GM10248 (cell line): ENCODE measurements at places on chromosomes 11 and 22.

DNA sequence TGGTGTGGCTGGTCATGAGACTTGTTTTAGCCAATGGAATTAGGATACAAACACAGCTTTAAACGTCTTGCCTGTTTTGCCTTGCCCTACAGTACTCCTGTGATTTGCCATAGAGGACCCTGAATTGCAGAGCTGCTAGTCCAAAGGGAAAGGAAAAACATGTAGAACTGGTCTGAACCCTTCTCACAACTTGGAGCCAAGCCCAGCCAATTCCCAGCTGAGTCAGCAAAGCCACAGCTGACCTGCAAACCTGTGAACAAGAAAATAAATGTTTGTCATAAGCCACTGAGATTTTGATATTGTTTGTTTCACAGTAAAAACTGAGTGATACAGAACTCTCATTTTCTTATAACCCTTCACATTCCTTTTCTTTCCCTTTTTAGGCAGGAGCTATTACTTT lies 360.5 kb upstream of the API5 start:
- no peak for DNase-seq

DNA sequence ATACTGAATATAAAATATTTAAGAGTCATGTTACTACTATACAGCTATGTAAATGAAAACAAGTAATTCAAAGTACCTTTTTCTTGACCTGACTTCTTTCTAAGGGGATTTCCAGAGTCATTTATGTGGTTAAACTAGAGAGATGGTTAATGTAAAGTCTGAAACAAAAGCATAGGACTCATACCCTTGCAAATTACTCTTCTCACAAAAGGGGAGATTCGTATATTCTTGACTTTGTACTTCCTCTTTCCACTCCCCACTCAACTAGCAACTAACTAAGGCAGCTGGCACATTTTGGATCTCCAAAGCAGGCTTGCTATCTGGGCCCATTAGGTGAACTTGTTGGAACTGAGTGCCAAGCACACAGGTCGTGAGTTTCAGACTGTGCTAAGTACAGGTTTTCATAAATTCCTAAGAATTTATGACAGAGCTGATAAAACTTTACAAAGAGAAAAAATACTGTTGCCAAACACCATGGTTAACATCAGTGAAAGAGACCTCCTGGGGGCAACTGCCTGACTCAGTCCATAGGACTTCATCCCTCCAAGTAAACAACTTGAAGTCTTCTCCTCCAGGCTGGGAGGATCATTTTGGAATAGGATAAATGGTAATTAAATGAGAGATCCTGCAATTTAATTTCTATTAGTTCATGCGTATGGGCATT lies 77.0 kb upstream of the DDI1 start:
- peak; percentile 49 for DNase-seq

DNA sequence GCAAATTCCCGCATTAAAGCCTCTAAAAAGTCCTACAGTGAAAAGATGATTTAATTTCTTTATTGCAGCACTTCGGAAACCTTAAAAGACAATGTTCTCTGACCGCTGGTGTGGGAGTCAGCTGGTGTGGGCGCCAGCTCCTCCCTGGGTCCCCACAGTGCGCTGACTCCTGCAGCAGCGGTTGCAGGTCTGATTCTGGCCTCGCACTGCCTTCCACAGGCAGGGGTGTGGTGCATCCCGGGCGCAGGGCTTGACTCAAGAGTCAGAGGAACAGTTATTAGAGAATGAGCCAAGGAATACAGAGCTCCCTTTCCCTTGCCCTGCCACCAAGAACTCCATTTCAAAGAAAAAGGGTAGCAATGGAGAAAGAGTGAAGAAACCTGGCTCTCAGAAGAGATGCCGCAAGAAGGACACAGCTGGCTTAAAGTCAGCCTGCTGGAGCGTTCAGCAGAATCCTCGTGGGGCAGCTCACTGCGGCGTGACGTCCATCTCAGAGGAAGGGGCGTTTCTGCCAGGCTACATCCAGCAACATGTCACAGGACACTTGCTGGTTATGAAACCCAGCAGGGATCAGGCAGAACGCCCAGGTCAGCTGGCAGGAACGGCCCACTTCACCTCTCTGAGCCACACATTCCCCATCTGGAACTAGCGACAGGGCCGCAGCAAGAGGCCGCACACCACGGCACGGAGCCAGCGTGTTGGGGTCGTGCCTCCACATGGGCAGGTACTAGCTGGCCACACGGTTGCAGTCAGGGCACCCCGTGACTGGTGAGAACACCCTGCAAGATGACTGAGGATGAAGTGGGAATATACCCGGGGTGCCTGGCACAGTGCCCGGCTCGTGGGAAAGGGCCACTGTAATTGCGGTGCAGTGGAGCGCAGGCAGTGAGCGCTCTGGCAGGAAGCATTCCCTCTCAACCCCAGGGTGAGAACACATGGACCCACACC lies 18.1 kb upstream of the EFCAB6 start:
- no peak for DNase-seq

DNA sequence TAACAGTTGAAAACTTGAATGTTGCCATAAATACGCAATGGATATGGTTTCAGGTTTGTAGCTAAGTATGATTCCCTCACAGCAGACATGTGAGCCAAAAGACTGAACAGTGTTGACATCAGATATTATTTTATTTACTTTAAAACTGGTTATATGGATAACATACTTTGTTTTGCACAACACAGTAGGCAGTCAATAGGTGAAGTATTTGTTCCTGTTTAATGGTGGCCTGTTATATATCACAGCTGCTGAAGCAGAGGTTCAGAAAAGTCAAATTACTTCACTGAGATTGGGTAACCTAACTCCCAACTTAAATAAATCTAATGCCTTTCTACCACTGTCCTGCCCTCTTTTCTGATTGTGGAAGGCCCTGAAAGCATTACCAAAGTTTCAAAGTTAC lies 44.6 kb downstream of the YAP1 start:
- no peak for DNase-seq

GRCh38 chr11:16178273-16178672 lies 178.1 kb downstream of the SOX6 start:
- DNase-seq, result no peak

DNA sequence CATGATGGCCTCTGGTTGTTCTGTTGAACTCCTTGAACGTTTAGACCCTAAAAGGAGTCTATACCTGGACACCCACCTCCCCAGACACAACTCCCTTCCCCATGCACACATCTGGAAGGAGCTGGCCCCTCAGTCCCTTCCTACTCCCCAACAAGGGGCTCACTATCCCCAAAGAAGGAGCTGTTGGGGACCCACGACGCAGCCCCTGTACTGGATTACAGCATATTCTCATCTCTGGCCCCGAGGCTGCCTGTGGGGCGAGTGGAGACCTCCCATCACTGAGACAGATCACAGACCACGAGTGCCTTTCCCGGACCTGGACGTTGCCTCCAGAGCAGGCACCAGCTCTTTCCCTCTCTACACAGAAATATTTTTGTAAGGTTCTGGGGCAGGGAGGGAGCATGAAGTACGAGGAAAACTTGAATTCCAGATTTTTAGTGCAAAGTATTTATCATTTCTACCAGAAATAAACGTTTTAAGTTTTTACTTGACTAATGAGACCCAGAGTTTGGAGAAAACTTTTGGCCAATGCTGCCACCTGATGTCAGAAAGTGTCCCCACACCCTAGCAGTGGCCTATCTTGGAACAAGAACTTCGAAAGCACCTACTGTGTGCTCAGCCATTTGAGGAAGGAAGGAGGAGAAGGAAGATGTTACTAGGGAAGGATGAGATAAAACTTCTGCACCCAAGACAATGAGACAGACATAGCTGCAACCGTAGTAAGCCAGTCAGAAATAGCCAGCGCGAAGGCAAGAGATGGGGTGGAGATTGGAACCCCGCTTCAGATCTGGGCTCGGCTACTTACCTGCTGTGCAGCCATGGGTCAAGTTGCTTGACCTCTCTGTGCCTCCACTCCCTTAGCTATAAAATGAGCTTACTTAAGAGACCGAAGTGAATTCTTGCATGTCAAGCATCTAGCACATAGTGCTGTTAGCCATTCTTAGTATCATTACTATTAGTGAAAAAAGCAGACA lies 10.2 kb upstream of the POU2F3 start:
- peak; percentile 52 for DNase-seq

DNA sequence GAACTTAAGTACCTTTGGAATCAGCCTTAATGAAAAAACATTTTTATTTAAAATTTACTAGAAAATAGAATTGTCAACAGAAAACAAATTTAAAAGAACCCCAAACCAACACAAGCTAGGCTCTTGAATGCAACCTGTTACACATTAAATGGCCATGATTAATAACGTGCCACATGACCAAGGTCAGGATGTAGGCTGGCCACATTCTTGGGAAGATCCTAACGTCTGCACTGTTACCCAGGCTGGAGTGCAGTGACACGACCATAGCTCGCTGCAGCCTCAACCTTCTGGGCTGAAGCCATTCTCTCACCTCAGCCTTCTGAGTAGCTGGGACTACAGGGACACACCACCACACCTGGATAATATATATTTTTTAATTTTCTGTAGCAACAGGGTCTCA lies 126.4 kb upstream of the APOA1 start:
- no peak for DNase-seq

GRCh38 chr11:75497788-75498409 lies 27.8 kb downstream of the GDPD5 start:
- no peak for DNase-seq

DNA sequence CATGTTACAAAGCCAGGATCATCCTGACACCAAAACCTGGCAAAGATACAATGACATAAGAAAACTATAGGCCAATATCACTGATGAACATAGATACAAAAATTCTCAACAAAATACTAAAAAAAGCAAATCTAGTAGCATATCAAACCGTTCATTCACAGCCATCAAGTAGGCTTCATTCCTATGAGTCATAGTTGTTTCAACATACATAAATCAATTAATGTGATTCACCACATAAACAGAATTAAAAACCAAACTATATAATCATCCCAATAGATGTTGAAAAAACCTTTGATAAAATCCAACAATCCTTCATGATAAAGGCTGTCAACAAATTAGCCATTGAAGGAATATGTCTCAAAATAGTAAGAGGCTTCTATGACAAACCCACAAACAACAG lies 1007.2 kb upstream of the RAG2 start:
- DNase-seq, result no peak

- no peak for DNase-seq
These were observed 192.4 kb upstream of the API5 start for GRCh38 chr11:43119275-43119970.

DNA sequence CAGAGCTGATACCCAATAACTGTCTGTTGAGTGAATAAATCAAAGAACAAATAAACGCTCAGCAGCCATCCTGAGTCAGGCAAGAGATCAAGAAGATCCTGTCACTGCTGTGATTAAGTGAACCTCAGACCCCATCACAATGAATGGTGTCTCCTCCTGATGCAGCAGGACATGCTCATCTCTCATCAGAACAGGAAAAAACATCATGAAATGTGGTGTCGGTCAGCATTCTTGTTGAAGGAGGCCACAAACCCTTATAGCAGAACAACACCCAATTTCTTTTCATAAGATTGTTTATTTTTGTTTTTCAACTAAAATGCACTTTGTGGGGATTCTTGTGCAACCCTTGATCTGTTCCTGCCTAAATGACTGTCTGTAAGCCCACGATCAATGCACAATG lies 60.3 kb downstream of the SYTL2 start:
- DNase-seq, result no peak

DNA sequence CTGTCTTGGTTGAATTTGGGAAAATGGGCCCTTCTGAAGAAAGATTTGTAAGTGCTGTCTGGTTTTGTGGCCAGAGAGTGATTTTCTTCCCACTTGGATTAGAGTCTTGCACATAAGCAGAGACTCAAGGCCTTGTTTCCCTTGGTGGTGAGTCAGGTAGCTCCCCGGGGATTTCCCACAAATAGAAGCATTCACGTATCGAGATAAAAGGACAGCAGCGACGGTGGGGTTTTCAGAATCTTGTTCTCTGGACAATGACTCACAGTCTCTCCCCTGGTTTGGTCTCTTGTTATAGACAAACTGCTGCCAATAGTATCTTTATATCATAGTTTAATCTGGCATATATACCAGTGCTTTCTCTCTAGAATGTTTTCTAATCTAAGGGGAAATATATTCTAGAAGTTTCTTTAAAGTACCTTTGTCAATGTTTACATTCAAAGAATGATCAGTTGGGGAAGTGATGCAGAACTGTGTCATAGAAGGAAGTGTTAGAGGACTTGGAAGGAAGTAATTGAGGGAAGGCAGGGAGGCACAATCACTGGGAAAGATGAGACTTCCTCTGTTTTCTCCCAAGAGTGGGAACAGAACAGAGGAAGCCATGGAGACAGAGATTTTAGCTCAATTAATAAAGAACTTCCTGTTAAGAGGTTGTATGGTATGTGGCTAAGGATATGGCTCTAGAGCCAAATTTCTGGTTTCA lies 18.1 kb downstream of the POLA2 start:
- DNase-seq, result peak; percentile 55

GRCh38 chr11:100817620-100818019 lies 130.5 kb downstream of the ARHGAP42 start:
- DNase-seq, result no peak

DNA sequence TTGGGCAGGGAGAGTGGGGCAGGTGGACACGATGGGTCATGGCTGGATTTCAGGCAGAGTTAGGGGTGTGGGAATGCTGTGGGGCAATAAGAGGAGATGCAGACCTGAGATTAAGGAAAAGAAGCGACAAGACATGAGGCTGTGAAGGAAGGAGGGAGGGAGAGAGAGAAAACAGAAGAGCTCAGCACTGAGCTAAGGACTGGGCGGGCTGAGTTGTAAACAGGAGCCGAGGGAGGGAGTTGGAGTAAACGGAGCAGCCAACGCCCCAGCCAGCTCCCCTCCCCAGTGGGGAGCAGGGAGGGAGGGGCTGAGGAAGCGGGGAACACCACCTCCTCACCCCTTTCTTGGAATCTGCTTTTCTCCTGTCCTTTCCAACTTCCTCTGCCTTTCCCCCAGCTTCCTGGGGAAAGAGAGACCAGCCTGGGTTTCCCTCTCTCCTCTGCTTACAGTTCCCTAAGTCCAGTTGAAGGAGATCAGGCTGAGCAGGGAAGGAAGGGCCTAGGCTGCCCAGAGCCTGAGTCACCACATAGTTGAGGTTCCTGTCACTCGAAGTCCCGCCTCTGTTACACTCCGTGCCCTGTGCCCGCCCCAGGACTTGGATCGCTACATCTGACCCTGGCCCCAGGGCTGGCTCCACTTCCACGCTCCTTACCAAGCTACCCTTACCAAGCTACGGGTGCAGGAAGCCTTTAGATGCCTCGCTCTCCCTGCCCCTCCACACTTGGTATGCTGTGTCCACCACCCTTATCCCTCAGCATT lies 6.7 kb upstream of the AHNAK start:
- DNase-seq, result no peak

DNA sequence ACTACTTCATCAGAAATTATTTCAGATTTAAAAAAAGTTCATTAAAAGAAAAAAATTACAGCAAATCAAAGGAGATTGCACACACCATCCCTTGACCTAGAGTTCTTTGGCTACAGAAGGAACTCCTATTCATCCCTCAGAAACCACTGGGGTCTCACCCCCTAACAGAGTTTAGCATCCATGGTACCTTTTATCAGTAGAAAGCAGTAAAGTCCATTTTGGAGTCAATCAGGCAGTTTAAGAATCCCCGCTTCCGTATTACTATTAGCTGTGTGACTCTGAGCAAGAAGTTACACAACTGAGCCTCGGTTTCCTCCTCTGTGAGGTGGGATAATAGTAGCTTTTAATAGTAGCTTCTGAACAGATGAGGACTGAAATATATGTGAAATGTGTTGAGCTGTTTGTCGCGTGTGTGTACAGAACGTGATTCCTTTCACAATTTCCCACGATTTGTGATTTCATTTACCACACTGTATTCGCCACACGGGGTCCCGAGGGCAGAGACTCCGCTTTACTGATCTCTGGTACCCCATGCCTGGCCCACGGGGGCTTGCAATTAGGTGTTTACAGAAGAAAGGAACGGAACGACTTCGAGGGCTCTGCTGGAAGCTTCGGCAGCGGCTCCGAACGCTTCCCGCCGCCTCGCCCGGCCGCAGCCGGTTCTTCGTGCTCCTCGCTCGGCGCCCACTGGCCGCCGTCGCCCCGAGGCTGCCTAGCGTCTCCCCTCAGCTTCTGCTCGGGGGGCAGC lies 72.5 kb upstream of the ZBED5 start:
- no peak for DNase-seq
